ENCODE measurements at places on chromosomes 3 and 15. TPM values are rescaled to one million over a fixed set of nuclear protein-coding genes. Genes with fewer than 3 reads are reported as not detected.

Gene SEMA7A
- 7.1 TPM for polyA plus RNA-seq

Gene RETNLB
- polyA plus RNA-seq: not detected

Gene GPR27
- 3.6 TPM for polyA plus RNA-seq

- no peak for DNase-seq
These were observed 622.2 kb downstream of the ZPLD1 start for GRCh38 chr3:103057003-103057402.

DNA sequence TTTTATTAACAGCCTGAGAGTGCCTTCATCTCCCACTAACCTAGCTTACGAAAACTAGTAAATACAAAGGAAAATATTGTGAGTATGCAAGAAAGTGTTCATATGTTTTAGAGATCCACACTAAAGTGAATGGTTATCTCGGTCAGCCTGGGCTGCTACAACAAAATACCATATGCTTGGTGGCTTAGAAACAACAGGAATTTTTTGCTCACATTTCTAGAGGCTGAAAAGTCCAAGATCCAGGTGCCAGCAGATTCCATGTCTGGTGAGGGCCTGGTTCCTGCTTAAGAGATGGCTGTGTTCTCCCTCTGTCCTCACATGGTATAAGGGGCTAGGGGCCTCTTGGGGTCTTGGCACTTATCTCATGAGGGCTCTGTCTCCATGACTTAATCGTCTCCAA lies 20.5 kb upstream of the SLC30A4 start:
- no peak for DNase-seq
